ENCODE measurements at places on chromosomes 12 and 14.

GRCh38 chr12:38903596-38903995 lies 1.8 kb downstream of the CPNE8 start:
- no peak for DNase-seq

- DNase-seq, result no peak
Observed at GRCh38 chr12:48712209-48712608, 4.3 kb downstream of the CCNT1 start.

- no peak for DNase-seq
Observed at GRCh38 chr12:4505376-4505986, 33.2 kb upstream of the RAD51AP1 start.

DNA sequence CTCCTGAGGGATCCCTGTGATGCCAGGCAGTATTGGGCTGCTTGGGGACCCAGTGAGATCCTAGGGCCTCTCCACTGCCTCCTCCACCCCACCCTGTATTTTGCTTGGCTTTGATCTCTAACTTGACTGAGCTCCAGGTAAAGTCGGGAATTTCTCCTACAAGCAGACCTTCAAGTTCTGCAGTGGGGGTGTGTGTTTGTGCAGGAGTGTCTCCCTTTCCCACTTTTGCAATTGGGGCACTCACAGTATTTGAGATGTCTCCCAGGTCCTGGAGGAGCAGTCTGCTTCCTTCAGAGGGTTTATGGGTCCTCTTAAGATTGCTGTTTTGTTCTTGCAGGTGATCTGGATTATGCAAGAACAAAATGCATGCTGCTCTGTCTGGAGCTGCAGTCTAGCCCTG lies 68.9 kb downstream of the ALG10B start:
- DNase-seq, result no peak

DNA sequence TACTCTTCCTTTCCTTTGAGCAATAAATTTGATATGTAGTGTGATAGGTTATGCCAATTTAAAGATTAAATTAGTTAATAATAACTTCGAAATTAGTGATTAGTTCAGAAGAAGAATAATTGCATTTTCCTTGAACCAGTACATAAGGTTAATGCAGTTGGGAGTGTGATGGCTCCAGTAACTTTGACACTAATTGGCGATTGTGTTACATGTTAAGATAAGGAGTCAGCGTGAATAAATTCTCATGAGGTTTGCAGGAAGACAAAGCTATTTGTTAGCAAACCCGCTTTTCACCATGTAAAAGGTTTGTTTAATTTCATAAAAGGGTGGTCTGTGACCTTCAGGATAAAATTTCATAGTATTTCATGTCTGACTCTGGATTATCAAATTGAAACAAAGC lies 1226.8 kb downstream of the SLC16A7 start:
- no peak for DNase-seq

- DNase-seq, result no peak
Observed at GRCh38 chr12:54977857-54978256, 6.7 kb downstream of the TESPA1 start.

- DNase-seq, result peak; percentile 60
Observed at GRCh38 chr12:9751204-9752144, 9.2 kb downstream of the CD69 start.

GRCh38 chr14:50122291-50122690 lies 5.9 kb upstream of the VCPKMT start:
- DNase-seq, result no peak

DNA sequence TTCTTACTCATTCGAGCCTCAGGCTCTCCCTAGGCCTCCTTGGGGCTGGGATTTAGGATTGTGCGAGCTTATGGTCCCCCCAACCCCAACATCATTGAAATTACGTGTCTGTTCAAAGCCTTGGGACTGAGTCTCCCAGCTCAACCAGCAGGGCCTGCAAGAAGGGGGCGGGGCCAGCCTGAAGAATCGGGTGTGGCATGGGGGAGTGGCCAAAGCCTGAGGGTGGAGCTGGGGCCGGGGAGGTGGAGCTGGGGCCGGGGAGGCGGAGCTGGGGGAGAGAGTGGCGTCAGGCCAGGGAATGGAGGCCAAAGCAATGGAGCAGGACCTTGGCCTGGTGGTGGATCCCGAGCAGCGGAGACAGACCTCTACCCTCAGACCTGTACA lies 24.3 kb upstream of the HSPB8 start:
- no peak for DNase-seq

GRCh38 chr12:89154743-89155499 lies 197.4 kb downstream of the DUSP6 start:
- no peak for DNase-seq

GRCh38 chr12:57156701-57157403 lies 9.4 kb upstream of the LRP1-AS start:
- no peak for DNase-seq

GRCh38 chr14:77322250-77322902 lies 1.5 kb downstream of the GSTZ1 start:
- DNase-seq, result no peak

DNA sequence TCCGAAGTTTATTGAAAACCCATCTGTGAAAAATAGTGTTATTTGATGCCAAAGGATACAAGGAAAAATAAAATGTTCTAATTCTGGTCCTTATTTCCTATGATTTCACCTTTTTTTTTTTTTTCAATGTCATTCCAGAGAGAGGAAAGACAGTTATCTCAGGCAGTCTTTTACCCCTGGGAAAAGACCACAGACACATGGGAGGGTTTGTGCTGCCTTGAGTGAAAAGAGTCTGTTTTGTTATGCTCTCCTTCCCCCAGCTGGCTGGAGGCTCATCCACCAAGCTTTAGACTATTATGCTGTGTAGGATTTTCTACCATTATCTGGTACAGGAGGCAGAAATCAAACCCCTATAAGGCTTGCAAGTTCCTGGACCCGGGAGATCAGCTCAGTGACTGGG lies 151.8 kb downstream of the CRADD start:
- DNase-seq, result no peak

- no peak for DNase-seq
Observed at GRCh38 chr12:104306376-104306775, 2.8 kb downstream of the EID3 start.

- DNase-seq, result no peak
Observed at GRCh38 chr14:33457617-33458016, 493.3 kb downstream of the EGLN3 start.

DNA sequence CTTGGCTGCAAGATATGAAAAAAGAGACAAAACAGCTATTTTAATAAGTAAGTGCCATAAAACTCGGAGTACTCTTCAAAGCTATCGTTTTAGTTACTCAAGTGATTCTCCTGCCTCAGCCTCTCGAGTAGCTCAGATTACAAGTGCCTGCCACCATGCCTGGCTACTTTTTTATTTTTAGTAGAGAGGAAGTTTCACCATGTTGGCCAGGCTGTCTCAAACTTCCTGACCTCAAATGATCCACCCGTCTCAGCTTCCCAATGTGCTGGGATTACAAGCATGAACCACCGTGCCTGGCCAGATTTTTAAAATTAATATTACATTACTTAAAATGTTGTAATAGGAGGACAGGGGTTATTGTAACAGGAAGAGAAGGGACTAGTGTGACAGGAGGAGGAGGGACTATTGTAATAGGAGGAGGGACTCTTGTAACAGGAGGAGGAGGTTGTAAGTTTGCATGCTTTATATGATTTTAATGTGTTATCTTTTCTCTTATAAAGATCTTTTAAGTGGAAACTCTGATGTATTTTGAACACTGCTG lies 61.3 kb downstream of the KITLG start:
- DNase-seq, result no peak

DNA sequence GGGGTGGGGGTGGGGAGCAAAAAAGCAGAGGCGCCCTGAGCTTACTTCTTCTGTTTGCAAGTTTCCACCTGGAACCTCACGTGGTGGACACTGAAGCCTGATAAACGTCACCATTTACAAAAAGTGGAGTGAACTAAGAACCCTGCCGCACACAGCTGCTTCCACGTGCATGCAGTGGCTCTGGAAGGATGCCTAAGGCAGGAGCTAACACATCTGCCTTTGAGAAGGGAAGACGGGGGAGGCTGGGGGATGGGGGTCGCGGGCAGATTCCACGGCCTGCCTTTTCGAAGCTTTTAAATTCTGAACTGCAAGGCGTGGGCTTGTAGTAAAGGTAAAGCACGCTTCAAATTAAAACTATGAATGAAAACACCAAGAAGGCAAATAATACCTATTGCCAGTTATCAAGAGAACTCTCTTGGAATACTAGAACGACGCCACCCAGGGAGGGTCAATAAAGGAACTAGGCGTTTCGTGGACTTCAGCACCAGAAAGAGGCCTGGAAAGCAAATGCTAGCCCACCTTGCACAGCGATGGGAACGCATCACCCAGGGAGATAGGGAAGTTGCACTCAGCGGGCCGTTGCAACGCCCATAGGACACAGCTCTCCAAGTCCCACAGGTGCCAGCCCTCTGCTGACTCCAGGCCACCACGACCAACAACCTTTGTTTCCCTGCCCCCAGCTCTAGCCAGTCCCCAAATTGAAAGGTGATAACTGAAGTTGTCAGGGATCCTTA lies 61.8 kb downstream of the TESC start:
- DNase-seq, result no peak

DNA sequence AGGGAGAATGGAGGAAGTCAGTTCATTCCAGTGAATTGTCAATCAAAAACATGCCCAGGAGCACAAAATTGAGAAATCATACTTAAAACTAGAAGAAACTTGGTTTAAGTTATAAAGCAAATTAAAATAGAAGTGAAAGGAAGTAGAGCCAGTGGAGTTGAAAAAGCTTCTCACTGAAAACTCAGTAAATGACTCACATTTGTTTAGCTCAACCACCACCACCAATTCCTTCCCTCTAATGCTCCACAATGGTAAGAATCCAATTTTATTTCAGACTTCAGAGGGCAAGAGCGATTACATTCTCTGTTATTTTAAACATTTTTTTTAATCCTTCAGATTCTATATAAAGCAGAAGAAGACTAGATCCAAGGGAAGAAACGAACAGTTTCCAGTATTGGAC lies 19.4 kb downstream of the UTP20 start:
- no peak for DNase-seq

DNA sequence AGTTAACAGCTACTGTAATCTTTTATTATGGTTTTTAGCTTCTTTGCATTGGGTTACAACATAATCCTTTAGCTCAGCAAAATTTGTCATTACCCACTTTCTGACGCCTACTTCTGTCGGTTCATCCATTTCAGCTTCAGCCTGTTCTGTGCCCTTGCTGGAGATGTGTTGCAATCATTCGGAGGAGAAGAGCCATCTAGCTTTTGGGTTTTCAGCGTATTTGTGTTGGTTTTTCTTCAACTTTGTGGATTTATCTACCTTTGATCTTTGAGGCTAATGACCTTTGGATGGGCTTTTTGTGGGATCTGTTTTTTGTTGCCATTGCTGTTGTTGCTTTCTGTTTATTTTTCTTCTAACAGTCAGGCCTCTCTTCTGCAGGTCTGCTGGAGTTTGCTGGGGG lies 69.2 kb upstream of the ATXN7L3B start:
- no peak for DNase-seq

GRCh38 chr14:60051721-60052221 lies 40.0 kb upstream of the PCNX4 start:
- DNase-seq, result no peak

- peak; percentile 67 for DNase-seq
Observed at GRCh38 chr14:70622111-70622712, 19.5 kb upstream of the TTC9 start.

DNA sequence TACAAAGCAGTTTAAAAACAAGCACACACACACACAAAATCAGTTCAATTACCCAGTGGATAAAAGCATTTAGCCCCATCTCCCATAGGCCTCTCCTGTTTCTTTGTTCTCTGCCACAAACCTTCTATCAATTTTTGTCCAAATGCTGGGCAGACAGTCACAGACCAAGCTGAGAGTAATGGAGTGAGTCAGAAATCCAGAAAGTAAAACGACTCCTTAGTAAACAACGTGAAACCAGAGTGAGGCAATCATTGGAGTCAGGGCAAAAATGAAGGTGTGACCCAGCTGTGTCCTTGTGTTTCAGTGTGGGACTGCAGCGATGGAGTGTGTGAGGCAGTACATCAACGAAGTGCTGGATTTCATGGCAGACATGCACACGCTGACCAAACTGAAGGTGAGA lies 102.0 kb downstream of the PRIMA1 start:
- no peak for DNase-seq

DNA sequence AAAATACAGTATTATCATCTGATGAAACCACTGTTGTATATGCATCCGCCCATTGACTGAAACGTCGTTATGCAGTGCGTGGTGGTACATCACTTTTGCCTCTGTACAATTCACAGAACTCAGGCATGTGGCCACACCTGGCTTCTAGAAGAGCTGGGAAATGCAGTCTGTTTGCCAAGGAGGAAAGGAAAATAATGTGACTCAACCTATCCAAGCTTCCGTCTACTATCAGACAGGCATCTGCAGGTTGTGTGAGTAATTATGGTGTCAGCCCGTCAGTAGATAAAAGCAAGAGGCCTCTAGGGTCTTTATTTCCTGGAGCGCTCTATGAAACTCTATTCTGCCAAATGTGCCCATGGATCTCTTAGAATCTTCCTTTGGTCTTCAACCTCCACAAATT lies 111.6 kb downstream of the BBS10 start:
- DNase-seq, result no peak

GRCh38 chr12:127044836-127045235 lies 1222.1 kb upstream of the TMEM132C start:
- DNase-seq, result no peak

GRCh38 chr12:122944605-122945592 lies 21.4 kb downstream of the ABCB9 start:
- no peak for DNase-seq

DNA sequence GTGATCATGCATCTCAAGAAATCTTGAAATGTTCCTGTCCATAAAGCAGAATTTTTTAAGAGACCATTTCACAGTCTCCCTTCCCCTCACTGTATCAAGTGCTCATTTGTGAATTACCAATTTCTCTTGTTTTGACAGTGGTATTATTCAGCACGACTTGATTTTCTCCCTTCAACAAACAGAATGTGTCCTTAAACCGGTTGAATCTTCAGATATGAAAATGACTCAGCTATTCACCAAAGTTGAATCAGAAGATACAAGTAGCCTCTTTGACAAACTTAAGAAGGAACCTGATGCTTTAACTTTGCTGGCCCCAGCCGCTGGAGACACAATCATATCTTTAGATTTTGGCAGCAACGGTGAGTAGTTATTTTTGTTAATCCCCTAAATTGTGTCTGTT lies 25.5 kb upstream of the SNAPC1 start:
- no peak for DNase-seq

GRCh38 chr14:49483268-49483667 lies 102.9 kb downstream of the RPS29 start:
- no peak for DNase-seq

DNA sequence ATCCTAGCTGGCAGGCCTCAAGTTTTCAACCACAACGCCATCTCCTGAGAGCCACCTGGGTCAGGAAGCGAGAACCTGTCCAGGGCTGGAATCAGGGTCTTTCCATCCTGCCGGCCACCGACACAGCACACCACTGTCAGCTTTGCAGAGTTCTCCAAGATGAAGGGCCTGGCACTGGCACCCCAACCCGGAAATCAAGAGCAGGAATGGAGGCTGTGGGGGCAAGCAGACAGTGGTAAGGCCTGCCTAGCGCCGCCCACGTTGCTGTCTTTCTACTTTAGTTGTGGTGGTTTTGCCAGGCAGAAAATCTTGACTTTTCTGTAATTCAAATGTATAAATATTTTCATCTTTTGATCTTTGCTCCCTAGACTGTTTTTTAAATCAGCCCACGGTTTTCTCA lies 90.7 kb downstream of the ITPK1 start:
- DNase-seq, result peak; percentile 21

- DNase-seq, result no peak
Observed at GRCh38 chr14:74572726-74573301, 39.2 kb downstream of the LTBP2 start.

GRCh38 chr14:72142328-72142727 lies 210.1 kb downstream of the RGS6 start:
- DNase-seq, result no peak

All from activated T-cell treated with anti-CD3 and anti-CD28 coated beads, Interleukin-2, amount 50 U/mL, for 72 hours (primary cell).